ENCODE measurements at places on chromosomes 16 and 17. TPM values are rescaled to one million over a fixed set of nuclear protein-coding genes. Genes with fewer than 3 reads are reported as not detected.

DNA sequence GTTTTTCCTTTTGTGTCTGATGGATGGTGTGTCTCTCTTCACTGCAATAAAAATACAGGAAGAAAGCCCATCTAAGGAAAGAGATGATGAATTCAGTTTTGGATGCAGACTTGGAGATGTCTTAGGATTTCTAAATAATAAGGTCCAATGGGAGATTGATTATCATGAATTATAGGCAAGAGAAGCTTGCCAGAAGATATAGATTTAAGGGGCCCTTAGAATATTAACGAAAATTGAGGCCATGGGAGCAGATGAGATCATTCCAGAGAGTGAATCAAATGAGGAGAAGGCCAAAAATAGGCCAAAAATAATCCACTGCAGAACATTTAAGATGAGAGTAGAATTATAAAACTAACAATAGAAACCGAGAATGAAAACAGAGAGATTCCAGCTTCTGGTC lies 63.1 kb downstream of the KCNJ2 start:
- no peak for DNase-seq
- H3K27me3 ChIP-seq: no peaks in the 10 kb centered on the region
- H3K4me1 ChIP-seq: no peaks in the 10 kb centered on the region
- no peak overlapping the region for H3K4me3 ChIP-seq
- H3K36me3 ChIP-seq: no peaks in the 10 kb centered on the region
- no peak overlapping the region for H3K27ac ChIP-seq

CDT1 gene
- total RNA-seq: 4.7 TPM

DNA sequence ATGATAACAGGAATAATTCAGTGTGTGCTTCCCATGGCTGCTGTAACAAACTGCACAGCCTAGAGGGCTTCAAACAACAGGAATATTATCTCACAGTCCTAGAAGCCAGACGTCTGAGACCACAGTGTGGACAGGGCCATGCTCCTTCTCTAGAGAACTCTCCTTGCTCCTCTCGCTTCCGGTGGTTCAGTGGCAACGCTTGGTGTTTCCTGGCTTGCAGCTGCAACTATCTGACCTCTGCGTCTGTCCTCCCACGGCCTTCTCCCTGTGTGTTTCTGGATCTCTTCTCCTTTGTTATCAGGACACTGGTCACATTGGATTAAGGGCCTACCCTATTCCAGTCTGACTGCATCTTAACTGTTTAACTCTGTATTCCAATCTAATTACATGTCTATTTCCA lies 414.3 kb downstream of the MAF start:
- DNase-seq: no peak
- no peaks in the 10 kb centered on the region for H3K27me3 ChIP-seq
- no peak overlapping the region for H3K4me3 ChIP-seq
- H3K27ac ChIP-seq: no peak overlapping the region
- H3K4me1 ChIP-seq: no peaks in the 10 kb centered on the region

NKD1 gene
- total RNA-seq: not detected

- H3K4me3 ChIP-seq: no peak overlapping the region
- H3K27ac ChIP-seq: no peak overlapping the region
- H3K4me1 ChIP-seq: peaks cover 6% of the 10 kb centered on the region
These were observed 50.9 kb downstream of the PECAM1 start for GRCh38 chr17:64339516-64340490.

DNA sequence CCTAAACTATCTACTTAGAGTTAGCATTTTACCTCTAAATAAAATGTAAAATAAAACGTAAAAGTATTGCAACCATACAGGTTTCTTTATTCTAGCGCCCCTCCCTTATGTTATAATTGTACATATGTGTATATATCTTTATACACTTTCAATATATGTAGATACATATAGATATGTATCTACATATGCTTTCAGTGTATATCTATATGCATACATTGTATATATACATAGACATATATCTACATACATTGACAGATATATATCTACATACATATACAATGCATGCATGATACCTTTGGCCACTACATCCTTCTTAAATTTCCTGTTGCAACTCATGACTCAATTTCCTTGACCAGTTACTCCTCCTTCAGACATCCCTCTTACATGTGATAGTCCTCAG lies 16.7 kb downstream of the BPTF start:
- no peak overlapping the region for H3K27ac ChIP-seq
- no peak for DNase-seq
- H3K4me3 ChIP-seq: no peak overlapping the region
- no peaks in the 10 kb centered on the region for H3K36me3 ChIP-seq
- H3K4me1 ChIP-seq: peaks cover 2% of the 10 kb centered on the region

DNA sequence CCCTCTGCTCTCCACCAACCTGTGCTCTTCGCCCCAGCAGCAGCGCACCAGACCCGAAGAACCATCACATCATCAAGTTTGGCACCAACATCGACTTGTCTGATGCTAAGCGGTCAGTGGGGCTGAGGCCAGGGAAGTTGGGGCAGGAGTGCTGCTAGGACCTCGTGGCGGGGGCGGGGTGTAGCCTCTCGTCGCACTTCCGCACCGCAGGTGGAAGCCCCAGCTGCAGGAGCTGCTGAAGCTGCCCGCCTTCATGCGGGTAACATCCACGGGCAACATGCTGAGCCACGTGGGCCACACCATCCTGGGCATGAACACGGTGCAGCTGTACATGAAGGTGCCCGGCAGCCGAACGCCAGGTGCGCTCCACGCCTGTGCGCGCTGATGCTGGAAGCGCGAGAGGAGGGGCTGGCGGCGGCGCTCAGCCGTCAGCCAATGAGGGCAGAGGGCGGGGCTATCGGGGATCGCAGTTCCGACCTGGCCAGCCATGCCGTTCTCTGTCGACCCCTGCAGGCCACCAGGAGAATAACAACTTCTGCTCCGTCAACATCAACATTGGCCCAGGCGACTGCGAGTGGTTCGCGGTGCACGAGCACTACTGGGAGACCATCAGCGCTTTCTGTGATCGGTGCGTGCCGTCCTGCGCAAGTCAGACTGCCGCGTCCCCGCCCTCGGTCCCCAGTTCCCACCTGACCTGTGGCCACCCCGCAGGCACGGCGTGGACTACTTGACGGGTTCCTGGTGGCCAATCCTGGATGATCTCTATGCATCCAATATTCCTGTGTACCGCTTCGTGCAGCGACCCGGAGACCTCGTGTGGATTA lies 3.2 kb upstream of the TMEM88 start:
- no peak overlapping the region for H3K27ac ChIP-seq
- peaks cover 15% of the 10 kb centered on the region for H3K4me1 ChIP-seq
- DNase-seq: peak; percentile 81
- H3K36me3 ChIP-seq: peaks cover 59% of the 10 kb centered on the region
- no peak overlapping the region for H3K4me3 ChIP-seq

OR3A2 gene
- total RNA-seq: not detected

ST6GALNAC2 gene
- not detected for total RNA-seq

DNA sequence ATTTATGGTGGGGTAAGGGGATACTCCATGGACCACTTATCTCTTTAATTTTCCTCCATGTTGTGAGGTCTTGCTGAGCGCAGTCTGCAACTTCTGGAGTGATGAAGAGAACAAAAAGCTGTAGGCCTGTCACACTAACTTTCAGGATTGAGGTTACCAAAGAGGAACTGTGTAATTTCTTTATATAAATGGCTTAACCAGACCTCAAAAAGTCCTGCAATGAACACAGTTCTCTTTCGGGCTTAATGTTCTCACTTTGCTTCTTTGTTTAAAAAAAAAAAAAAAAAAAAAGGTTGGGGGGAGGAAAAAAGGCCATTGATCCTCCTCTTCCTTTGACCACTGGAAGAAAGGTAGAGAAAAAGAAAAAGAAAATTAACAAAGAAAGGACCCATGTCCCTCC lies 86.8 kb upstream of the SOX9 start:
- H3K4me3 ChIP-seq: no peak overlapping the region
- no peaks in the 10 kb centered on the region for H3K36me3 ChIP-seq
- H3K27me3 ChIP-seq: 0 out of 2 replicates have a peak, but pooled peaks cover 2% of the 10 kb centered on the region
- DNase-seq: no peak
- no peaks in the 10 kb centered on the region for H3K4me1 ChIP-seq

ARL17A gene
- 2.2 TPM for total RNA-seq

MYH11 gene
- total RNA-seq: under 0.01 TPM

GRCh38 chr17:44197980-44198720 lies 1.5 kb downstream of the ATXN7L3 start:
- H3K36me3 ChIP-seq: peaks cover 39% of the 10 kb centered on the region
- H3K4me1 ChIP-seq: peaks cover 14% of the 10 kb centered on the region
- peak; percentile 41 for DNase-seq
- no peaks in the 10 kb centered on the region for H3K27me3 ChIP-seq
- peak overlapping the region; percentile 96 for H3K27ac ChIP-seq

CDH1 gene
- total RNA-seq: not detected

DNA sequence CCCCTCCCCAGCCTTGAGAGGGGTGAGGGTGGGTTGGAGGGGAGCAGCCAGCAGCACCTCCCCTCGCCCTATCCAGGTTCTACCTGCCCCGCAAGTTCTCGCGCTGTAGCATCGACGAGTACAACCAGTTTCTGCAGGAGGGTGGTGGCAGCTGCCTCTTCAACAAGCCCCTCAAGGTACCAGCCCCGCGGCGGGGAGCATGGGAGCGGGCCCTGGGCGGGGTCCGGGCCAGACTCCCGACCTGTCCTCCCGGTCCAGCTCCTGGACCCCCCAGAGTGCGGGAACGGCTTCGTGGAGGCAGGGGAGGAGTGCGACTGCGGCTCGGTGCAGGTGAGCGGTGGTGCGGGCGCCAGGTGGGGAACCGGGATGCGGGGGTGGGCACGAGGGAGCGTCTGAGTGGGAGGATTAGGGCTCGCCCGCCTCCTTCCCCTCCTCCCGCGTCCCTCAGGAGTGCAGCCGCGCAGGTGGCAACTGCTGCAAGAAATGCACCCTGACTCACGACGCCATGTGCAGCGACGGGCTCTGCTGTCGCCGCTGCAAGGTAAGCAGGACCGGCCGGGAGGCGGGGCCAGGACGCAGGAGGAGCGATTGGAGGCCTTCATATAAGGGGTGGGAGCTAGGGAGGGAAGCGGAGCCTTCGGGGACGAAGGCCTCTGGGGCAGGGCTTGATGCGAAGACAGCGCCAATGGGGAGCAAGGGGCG lies 16.5 kb downstream of the ADAM11 start:
- H3K36me3 ChIP-seq: no peaks in the 10 kb centered on the region
- H3K4me3 ChIP-seq: peak overlapping the region; percentile 53
- no peak overlapping the region for H3K27ac ChIP-seq
- peaks cover 3% of the 10 kb centered on the region for H3K4me1 ChIP-seq
- peaks cover 9% of the 10 kb centered on the region for H3K27me3 ChIP-seq

DNA sequence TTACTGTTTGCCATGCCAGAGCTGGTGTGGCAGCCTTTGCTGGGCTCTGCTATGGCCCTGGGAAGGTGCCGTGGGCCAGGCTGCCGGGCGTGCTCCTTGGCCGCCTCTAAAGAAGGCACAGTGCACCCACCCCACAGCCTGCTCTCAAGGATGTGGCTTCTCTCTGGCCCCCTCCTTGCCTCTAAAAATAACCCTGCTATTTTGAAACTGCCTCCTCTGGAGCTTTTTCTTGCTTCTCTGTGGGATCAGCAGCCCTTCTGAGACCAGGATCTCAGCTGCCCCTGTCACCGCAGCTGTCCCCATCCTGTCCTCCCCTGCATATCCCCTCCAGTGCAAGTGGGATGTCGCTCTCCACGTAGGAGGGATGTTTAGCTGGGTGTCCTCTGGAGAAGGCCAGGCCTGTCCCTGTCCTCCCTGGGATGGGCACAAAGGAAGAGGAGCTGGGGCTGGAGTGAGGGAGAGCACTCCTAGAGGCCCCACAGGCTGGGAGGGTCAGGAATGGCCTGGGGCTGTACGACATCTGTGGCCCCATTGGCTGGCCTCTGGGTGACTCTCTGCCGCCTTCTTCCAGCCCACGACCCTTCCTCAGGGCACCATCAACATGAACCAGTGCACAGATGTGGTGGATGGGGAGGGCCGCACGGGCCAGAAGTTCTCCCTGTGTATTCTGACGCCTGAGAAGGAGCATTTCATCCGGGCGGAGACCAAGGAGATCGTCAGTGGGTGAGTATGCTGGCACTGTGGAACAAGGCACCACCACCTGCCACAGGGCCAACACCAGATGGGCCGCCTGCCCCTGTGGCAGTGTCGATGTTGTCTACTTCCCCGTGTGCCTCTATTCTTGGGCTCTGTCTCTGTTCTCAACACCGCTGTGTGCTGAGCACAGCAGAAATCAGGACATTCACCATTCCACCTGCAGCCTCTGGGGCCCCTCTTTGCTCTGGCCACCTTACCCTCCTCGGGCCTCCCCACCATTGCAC lies 79.7 kb downstream of the PLD6 start:
- H3K4me1 ChIP-seq: peaks cover 5% of the 10 kb centered on the region
- DNase-seq: no peak
- H3K4me3 ChIP-seq: no peak overlapping the region
- no peaks in the 10 kb centered on the region for H3K27me3 ChIP-seq
- H3K36me3 ChIP-seq: peaks cover 33% of the 10 kb centered on the region

DNA sequence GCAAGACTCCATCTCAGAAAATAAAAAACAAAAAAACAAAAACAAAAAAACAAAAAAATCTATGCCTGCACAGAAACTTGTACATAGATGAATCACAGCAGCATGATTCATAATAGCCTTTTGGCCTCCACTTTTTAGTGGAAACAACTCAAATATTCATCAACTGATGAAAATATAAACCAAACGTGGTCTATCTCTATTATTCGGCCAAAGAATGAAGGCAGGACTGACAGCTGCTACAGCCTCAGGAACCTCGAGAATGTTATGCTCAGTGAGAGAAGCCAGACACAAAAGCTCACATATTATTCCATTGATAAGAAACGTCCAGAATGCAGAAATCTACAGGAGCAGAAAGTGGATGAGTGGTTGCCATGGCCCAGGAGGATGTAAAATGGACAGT lies 19.8 kb downstream of the PPL start:
- no peak overlapping the region for H3K4me3 ChIP-seq
- peak; percentile 74 for DNase-seq
- no peaks in the 10 kb centered on the region for H3K27me3 ChIP-seq
- no peak overlapping the region for H3K27ac ChIP-seq
- no peaks in the 10 kb centered on the region for H3K36me3 ChIP-seq
- peaks cover 14% of the 10 kb centered on the region for H3K4me1 ChIP-seq

EVPL gene
- not detected for total RNA-seq

DNA sequence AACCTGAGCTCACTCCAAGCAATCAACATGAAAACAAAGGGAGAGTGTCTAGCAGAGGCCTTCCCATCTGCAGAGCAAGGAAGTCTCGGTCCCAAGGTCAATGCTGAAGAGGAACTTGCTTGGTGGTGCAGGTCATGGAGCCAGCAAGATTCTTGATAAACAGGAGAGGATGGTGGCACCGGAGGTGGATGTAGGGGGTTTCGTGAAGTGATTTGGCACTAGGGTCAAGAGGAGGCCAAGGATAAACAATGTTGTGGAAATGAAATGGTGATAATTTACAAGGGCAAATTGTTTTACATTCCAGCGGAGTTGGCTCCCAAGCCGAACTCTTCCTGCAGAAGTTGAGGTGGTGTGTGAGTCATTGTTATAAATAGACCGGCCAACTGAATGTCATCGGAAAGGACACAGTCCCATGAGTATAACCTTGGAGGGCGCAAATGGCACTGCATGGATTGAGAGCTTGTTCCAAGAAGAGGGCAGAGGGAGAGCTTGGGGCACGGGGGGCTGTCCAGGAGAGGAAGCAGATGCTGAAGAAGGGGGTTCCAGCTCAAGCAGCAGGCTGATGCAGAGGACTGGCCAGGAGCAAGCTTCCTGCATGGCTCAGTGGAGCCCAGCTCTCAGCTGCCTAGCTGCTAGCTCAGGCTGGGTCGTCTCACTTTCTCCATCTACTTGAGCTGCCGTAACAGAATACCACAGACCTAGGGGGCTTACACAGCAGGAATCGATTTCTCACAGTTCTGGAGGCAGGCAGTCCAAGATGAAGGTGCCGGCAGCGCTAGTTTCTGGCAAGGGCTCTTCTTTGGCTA lies 136.6 kb downstream of the COPRS start:
- no peaks in the 10 kb centered on the region for H3K36me3 ChIP-seq
- H3K4me1 ChIP-seq: peaks cover 27% of the 10 kb centered on the region
- H3K4me3 ChIP-seq: no peak overlapping the region
- peak overlapping the region; percentile 9 for H3K27ac ChIP-seq
- DNase-seq: peak; percentile 70

Data from IMR-90 (cell line).